Breast epithelium (tissue), 4 donors: ENCODE measurements at places on chromosomes 16 and 17.

GRCh38 chr17:66906321-66907278, 57.9 kb upstream of the CACNG4 start:
- peak; percentile 74 for DNase-seq

DNA sequence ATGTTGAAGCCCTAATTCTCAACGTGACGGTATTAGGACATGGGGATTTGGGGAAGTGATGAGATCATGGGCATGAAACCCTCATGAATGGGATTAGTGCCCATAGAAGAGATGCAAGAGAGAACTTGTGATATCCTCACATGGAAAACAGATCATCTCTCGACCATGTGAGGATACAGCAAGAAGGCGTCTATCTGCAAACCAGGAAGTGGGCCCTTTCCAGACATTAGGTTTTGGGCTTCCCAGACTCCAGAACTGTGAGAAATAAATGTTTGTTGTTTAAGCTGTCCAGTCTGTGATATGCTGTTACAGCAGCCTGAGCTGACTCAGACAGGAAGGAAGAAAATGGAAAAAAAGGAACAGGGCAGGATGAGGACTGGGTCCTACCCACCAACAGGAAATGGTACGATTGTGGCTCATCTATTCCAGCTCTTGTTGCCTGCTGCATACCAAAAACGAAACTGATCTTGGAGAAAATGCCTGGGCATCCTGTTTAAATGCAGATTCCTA, 21.9 kb upstream of the SSTR2 start:
- DNase-seq: no peak

DNA sequence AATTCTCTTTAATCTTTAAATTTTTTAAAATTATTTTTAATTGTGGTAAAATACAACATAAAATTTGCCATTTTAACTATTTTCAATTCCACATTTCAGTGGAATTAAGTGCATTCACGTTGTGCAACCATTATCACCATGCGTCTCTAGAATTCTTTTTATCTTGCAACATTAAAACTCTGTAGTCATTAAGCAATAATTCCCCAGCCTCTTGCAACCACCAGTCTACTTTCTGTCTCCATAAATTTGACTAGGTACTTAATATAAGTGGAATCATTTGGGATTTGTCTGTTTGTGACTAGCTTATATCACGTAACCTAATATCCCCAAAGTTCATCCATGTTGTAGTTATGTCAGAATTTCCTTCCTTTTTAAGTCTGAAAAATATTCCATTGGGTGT, 79.1 kb downstream of the TAOK1 start:
- DNase-seq: no peak

DNA sequence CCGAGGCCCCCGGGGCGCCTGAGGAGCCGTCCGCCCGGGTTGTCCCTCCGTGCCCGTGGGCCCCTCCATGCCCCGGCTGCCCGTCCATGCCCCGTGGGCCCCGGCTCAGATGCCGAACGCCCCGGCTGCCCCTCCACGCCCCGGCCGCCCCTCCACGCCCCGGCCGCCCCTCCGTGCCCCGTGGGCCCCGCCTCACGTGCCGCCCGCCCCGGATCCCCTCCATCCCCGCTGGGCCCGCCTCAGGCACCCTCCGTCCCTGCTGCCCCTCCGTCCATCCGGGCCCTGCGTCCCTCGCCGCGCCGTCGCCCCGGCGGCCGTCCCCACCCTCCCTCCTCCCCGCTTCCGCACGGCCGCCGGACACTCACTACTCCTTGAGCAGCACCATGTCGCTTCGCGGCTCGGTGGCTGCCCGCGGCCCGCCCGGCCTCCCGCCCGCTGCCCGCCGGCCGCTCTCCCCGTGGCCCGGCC, 382 bp downstream of the PITPNA start:
- peak; percentile 32 for DNase-seq

GRCh38 chr16:85710732-85711131, 22.0 kb upstream of the GINS2 start:
- no peak for DNase-seq

GRCh38 chr17:40791787-40792436, 7.8 kb downstream of the KRT28 start:
- no peak for DNase-seq

GRCh38 chr16:27127308-27127707, 60.6 kb downstream of the C16orf82 start:
- no peak for DNase-seq

GRCh38 chr16:49635009-49635350, 220.9 kb downstream of the ZNF423 start:
- DNase-seq: no peak

- no peak for DNase-seq
Measured at GRCh38 chr16:12750554-12750918, 53.2 kb downstream of the CPPED1 start.

- DNase-seq: no peak
Measured at GRCh38 chr17:27635275-27635823, 4.4 kb downstream of the LGALS9 start.

DNA sequence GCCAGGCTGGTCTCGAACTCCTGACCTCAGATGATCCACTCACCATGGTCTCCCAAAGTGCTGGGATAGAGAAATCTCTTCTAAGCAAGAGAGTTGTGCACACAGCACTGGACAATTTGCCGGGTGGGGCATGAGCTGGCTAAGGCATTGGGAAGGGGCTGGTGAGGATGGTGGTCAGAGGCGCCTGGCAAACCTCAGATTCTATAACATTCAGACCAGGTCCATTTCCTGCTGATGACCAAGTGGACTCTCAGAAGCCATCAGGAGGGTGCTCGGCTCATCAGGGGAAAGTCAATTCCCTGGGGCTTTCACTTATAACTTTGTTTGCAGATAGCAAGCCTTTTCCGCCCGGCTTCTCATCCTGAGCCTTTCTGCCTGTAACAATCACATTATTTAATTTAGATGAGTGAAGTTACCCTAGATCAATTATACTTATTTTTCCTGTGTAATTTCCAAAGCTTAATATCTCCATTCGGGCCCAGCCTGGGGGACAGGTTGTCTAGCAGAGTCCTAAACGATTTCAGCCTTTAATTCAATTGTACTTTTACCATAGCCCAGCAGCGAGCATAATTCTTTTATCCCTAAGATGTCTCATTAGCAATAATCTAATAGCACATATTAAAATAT, 15.0 kb upstream of the SLC6A2 start:
- DNase-seq: no peak
